Stimulated activated CD8-positive, alpha-beta memory T cell treated with anti-CD3 and anti-CD28 coated beads, Interleukin-2, amount 100 ng/mL, for 1 hour (primary cell): ENCODE measurements at places on chromosomes 7 and 10.

- DNase-seq = no peak
Measured at GRCh38 chr10:17464545-17464944, 10.2 kb upstream of the ST8SIA6 start.

- no peak for DNase-seq
Measured at GRCh38 chr7:14395860-14396259, 406.4 kb upstream of the ETV1 start.

GRCh38 chr7:28641752-28642545 is 229.6 kb downstream of the CREB5 start:
- no peak for DNase-seq

GRCh38 chr10:97974526-97975525 is 55.6 kb downstream of the CRTAC1 start:
- DNase-seq = no peak

DNA sequence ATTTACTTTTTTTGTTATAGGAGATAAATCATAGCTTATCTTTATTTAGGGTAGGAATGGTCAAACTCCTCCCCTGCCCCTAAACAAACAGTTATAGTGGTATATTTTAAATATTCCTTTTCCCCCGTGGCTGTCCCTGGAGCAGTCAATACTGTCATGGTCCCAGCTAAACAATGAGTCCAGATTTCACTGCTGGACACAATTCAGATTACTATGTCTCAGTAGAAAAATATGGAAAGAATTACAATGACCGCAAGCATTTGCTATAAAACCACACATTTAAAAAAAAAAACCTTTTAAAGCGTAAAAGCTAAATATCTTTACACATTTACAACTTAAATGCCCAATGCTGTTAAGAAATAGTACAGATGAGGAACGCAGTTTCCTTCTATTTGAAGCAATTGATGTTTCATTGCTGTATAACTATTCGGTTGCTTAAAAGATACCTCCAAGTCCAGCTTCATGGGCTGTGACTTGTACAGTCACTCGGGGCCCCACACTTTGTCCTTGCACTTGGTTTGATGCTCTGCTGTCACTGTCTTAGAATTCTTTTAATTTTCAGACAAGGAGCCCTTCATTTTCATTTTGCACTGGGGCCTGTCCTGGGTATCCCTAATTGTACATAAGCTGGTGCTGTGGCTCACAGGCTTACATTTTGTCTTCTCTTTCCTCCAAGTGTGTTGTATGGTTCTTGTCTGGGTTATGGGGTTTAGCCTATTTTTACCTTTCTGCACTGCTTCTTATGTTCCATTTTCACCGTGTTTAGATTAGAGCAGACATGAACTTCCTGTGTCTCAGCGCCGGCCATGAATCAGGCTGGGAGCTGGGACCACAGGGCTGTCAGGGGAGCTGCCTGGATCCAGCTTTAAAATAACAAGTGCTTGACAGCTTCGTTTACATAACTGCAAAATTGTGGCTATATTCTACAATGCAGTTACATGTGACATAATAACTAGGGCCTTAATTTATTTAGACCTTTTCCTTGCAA is 530.2 kb upstream of the FZD8 start:
- DNase-seq = no peak

GRCh38 chr7:25358926-25359325 is 130.6 kb upstream of the NPVF start:
- no peak for DNase-seq

GRCh38 chr10:127813290-127813689 is 76.3 kb downstream of the FOXI2 start:
- no peak for DNase-seq

DNA sequence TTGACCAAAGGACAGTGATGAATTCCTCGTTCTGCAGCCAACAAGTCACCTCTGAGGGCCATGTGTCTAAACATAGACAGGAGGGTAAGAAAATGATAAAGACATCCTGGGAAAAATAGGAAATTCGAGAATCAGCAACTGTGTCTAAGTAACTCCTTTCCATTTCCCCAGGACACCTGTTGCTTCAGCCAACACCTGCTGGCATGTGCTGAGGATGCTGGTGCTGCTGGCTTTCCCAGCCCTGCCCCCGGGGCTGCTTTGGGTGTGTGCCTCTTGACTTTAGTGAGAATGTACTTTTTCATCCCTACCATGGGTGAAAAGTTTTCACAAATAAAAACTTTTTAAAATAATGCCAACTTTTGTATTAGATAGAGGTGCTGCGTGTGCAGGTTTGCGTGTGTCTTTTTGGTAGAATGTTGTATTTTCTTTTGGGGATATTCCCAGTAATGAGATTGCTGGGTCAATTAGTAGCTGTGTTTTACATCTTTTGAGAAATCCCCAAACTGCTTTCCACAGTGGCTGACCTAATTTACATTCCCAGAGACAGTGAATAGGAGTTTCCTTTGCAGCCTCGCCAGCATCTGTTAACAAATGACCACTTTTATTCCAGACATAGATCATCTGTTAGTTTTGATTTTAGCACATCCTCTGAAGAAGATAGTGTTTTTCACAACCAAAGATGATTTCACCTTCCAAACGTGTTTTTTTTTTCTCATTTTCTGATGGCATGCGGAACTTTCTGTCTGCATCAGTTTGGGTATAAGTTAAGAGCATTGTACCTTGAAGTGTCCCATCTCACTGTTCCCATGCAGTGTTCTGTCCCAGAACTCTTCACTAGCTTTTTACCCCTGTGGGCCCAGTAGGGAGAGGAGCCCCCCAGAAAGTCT is 104.2 kb upstream of the ACBD5 start:
- no peak for DNase-seq

DNA sequence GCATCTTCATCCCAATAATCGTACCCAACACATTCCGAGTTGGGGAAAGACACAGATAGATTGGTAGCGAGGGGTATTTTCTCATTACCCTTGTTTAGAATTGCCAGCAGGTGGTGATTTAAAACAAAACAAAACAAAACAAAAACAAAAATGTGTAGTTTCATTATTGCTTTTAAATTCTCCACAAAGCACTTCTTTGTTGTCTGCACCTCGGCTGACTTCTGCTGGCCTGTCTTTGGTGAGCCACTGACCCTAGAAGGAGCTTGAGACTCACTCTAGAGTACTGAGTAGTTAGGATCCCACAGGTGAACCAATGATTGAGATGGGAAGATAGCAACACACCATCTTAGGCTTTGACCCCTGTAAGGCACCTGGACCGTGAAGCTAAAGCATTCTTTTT is 105.4 kb upstream of the BET1 start:
- no peak for DNase-seq

DNA sequence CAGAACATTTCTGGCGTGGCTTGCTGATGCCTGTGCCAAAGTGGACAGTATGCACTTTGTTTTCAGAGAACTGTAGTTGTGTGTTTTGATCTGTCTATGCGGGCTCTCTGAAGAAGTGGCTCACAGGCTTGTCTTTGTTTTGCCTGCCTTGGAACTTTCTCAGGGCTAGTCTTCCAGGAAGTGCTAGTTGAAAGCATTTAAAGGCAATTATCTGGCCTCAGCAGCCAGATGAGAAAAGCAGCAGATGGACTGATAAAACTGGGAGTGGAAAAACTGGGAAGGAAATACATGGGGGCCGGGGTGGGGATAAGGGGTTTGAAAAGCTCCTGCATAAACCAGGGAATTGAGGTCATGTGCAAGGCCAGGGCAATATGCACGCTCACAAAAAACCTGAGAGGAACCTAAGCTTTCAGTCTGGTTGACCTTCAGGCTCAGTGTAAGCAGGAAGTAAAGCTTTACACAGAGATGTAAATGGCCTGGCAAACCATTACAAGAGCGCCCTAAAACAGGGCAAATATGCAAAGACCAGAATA is 94.5 kb downstream of the ZNF33B start:
- DNase-seq = no peak

DNA sequence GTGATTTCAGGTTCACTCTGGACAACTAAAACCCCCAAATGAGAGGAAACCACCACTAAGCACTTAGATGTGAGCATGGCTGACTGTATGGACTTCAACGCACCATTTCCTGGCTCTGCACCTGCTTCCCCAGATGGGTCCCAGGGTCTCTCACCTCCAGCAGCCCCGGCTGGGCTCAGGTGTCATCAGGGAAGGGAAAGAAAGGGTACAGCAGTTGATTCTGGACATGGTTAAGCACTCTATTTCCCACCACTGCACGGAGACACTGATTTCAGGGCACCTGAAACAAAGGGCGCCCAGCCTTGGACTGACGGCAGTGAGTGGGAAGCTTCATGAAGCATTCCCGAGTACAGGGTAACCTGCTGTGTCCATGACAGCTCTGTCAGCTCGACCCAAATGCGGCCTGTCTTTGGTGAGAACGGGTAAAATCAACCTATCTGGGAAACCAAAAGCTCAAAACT is 19.0 kb downstream of the FAM53B start:
- no peak for DNase-seq

GRCh38 chr10:17316488-17317170 is 88.6 kb downstream of the VIM start:
- no peak for DNase-seq

GRCh38 chr7:140349144-140349771 is 49.1 kb downstream of the SLC37A3 start:
- DNase-seq = no peak

GRCh38 chr7:111690364-111691111 is 128.2 kb upstream of the IMMP2L start:
- DNase-seq = no peak

DNA sequence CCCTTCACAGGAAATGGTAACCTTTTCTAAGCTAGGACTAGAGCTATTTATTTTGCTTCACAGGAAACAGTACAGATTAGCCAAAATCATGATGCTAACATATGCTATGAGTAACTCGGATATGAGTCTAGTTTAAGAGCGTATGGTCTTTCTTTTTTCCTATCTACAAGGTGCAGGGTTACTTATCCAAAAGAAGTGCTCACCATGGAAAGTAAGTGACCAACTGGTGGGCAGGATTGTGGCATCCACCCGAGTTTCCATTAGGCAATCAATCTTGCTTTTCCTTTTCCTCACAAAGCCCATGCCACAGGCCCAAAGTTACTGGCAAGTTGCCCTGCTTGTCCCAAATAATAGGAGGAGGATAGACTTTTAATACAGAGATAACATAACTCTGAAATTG is 765.1 kb upstream of the POM121L12 start:
- DNase-seq = no peak

- DNase-seq = no peak
Measured at GRCh38 chr7:36637417-36637816, 86.9 kb downstream of the AOAH start.

- DNase-seq = no peak
Measured at GRCh38 chr10:130200179-130201042, 64.2 kb downstream of the GLRX3 start.

DNA sequence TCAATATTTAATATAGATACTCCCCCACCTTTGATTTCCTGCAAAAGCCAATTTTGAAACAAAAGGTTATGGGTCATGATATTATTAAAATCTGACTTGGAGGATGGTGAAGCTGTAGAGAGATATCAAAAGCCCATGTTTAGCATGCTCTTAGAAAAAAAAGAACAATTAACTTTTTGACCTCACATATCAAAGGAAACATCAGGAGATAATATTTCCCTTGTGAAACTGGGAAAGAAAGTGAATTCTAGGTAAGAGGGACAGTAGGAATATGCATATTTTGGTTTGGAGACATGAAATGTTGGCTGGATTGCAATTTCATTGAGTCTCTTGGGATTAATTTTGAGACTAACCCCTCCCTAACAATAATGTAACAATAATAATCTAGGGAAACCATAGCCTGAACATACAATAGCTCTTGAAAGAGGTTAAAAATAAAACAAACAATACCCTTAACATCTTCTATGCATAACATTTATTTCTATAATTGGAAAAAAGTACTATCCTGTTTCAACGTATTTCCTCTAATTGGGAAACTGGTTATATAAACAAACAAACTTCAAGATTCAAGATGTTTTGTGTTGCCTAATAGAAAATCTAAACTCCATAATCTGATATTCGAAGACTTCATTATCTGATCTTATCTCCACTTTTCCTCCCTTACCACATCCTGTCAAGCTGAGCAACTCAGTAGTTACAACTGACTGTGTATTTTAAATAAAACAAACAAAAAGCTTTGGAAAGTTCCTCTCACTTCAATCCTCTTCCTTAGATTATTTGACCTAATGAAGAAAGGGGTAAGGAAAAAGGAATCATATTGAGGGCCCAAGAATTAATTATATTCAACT is 14.8 kb downstream of the TMEM26 start:
- no peak for DNase-seq

DNA sequence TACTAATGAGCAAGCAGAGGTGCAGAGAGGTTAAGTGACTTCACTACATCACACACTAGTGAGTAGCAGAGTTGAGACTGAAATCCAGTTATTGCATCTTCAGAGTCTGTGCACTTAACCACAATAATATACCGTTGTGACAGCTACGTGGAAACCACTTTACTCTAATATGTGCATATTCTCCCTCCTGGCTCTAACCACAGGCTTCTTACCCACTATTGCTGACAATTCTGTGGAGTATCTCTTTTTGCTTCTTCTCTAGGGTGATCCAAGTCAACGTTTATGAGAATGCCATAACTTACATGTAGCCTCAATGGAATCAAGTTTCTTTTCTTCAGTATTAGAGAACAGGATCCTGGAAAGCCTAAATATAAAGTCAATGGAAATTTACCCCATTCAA is 64.2 kb upstream of the MEOX2 start:
- DNase-seq = no peak

- DNase-seq = no peak
Measured at GRCh38 chr10:32618482-32618881, 172.5 kb downstream of the CCDC7 start.

DNA sequence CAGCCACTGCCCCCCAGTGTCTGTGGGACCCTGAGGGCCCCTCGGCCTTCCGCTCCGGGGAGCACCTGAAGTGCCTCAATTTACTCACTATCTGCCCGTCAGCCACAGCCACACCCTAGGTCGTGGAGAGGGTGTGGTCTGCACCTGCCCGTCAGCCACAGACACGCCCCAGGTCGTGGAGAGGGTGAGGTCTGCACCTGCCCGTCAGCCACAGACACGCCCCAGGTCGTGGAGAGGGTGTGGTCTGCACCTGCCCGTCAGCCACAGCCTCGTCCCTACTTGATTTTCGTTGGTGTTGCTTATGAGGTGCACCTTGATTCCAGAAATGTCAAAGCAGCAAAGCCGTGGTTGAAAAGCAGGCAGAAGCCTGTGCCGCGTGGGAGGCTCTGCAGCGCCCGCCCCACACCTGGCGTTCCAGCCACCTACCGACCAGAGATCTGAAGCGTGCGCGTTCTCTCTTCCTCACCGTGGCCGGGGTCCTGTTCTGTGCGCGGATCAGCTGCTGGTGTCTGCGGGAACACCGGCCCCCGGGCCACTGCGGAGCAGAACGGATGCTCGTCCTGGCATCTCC is 101.6 kb downstream of the DYNC2I1 start:
- no peak for DNase-seq

DNA sequence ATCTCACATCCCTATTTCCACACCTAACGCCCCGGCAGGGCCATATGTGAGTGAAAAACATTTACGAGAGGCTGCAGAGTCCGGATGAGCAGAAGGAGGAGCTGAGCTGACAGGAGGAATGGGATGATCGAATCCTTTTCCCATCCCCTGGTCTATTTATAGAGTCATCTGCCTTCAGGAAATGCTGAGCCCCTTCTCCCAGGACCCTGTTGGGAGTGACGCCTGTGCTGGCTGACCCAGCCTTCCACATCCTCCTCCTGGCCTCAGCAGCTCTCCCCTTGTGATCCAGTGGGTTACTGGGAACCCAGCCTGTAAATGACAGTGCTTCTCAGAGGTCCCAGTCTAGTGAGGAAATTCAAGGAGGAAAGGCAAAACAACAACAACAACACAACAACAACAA is 16.6 kb downstream of the DENND2A start:
- no peak for DNase-seq

GRCh38 chr7:31778296-31778695 is 91.3 kb downstream of the PPP1R17 start:
- no peak for DNase-seq
